NCI-H446 treated with DMSO at 0.1 percent for 48 hours (cell line): ENCODE measurements at places on chromosomes 6 and 20.
A peak's percentile ranks its signal among the peaks of the same experiment; 100 is the strongest.

DNA sequence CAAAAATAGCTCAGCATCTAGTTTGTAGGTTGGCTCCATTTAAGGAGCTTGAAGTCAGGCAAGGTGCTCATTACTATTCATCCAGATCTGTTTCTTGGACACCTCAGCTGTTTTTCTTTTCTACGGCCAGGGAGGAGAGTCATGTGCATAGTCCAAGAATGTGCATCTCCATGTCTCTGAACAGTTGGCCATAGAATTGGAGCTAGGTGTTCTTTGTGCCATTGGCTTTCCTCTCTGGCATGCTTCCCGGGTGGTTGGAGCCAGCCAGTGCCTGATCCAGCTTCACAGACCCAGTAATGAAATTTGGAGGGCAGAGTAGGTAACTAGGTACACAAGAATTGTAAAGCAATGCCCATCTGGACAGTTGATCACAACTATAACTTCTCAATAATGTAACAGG lies 21.6 kb downstream of the EYA4 start:
- DNase-seq: peak; percentile 73

DNA sequence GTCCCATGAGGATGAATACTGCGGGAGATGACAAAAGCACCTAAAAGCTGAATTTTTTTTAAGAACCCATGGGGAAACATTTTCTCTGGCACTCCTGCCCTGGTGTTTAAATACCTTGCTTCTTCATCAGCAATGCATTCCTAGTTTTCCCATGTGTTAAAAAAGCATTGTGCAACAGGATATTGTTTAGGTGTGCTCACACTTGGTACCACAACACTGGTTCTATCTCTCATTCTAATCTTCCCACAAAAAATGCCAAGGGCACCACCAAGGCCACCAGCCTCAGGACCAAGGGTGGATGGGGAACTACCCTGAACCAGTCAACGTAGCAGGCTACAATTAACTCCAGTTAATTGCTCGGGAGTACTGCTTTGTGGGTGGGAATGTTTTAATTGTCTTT lies 50.9 kb downstream of the ALDH5A1 start:
- DNase-seq: no peak

GRCh38 chr6:29831776-29832175 lies 4.2 kb downstream of the HLA-G start:
- DNase-seq: no peak

GRCh38 chr6:111329882-111330633 lies 153.0 kb downstream of the REV3L start:
- DNase-seq: no peak

GRCh38 chr6:132511210-132511830 lies 1.6 kb downstream of the STX7 start:
- DNase-seq: no peak

- no peak for DNase-seq
Observed at GRCh38 chr20:59747671-59748515, 143.6 kb downstream of the PHACTR3 start.

DNA sequence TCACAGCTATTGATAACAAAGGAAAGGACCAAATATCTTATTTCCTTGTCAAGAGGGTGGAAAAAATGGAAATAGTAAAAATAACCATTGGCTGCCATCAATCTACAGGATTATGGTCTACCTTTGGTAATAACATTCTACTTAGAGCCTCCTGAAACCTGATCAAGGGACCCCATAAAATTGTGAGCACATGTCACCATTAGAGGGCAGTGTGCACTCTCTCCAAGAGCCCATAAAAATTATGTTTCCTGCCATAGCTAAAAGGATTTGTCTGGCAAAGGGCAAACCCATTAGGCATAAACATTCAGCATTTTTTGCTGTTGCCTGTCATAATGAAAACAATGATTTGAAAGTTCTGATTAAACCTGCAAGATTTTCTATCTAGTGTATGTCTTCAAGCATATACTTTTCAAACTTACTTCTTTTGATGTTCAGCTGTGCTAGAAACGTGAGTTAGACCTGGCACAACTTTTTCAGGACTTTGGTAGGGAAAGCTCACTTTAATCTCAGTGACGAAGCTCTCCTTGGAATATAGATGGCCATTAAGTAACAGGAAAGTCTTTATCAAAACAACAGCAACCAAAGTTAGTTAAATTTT lies 120.7 kb upstream of the ZFP64 start:
- peak; percentile 35 for DNase-seq

DNA sequence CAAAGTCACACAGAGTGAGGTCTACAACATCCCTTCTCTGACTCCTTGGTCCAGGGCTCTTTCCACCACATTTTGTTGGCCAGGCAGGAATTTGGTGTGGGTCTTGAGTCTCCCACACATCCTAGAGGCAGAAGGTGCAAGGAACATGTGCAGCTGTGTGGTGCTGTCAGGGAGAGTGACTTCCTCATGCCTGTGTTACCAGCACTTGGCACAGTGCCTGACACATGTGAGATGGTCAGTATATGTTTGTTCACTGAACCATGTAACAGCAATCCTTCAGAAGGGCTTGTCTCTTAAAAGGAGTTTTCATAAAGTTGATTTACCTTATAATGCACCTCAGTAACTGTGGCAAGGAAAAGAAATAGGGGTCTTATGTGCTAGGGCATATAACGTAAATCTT lies 168.5 kb downstream of the CDC5L start:
- DNase-seq: no peak

DNA sequence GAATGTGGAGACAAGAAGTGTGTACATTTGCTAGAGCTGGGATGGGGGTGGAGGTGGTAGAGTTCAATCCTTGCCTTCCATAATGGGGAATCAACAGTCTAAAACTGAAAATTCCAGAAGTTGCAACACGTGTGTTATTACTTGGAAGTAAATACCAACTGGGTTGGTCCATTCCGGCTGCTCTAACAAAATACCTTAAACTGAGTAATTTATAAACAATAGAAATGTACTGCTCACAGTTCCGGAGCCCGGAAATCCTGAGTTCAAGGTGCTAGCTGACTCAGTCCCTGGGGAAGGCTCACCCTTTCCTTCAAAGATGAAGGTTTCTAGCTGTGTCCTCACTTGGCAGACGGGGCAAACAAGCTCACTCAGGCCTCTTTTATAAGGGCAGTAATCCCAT lies 59.0 kb downstream of the RIN2 start:
- DNase-seq: no peak

- DNase-seq: no peak
Observed at GRCh38 chr20:1163653-1164052, 21.1 kb downstream of the TMEM74B start.

GRCh38 chr6:119584088-119584487 lies 234.5 kb upstream of the MAN1A1 start:
- DNase-seq: no peak

DNA sequence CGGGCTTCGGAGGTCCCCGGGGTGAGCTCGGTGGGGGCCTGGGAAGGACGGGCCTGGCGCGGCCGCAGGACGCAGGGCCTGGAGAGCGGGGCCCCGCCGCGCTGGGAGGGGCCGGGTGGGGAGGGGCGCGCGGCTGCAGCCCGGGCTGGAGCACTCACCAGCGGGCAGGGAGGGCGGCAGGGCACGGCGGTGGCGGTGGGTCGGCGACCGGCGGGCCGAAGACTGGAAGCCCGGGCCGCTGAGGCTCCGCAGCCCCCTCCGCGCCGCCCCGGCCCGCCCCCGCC lies at the start of gene GATA5:
TSS of gene GATA5 (minus strand) at position 224 of the 284 bp plus-strand sequence. CDS start 474 bp downstream, outside the sequence.
- DNase-seq: no peak

DNA sequence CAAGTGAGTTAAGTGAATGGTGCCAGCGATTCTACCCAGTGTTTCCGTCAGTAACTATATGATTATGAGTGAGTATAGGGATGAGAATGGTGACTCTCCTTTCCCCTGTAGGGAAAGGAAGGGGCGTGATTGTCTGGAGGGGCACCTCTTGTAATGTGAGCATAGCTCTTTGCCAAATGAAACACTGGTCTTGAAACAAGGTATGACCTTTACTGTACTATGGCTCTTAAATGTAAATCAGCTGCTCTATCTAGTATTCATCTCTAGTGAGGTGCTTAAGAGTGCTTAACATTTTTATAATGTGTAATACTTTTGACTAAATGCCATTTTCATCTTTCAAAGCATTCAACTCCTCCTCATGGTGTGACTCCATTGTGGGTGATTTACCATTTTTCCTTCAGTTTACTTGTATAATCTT lies 11.0 kb downstream of the PANK2 start:
- no peak for DNase-seq

DNA sequence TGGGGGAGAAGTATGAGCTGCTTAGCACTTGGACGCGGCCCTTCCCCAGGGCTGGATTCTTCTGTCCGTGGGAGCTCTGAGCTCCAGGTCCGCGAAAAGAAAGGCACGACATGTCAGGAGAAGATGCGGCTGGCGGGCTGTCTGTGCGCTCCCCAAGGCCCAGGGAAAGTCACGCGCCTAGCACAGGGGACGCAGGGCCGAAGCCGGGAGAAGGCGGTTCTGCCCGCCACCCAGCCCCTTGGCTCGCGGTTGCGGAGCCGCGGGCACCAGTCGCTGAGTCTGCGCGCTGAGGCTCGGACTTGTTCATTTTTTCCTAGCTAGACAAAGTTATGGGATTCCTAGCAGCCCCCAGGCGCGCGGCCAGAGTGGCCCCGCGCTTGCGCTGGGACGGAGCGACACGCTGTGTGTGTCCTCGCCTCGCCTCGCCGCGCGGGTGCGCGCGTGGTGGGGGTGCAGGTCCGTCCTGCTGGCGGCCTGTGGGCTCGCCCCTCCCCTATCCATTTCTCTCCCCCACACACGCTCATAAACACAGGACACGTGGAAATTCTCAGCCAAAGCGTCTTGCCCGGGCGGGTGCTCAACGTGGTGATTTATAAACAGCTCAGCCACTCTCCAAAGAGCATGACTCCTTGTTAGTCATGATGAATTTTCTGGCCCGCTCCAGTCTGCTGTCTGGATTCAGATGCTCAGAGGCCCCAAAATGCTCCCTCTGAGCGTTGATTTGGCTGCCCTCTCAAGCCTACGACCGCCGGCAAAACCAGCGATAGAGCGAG lies 1.9 kb upstream of the POU3F2 start:
- no peak for DNase-seq

GRCh38 chr6:42049116-42049809 lies 1.1 kb upstream of the TAF8 start:
- DNase-seq: no peak

GRCh38 chr6:3751077-3751729 lies at the start of gene PXDC1:
PXDC1 (minus strand) TSS chr6:3751713; CDS start chr6:3751531, 182 bp downstream.
- no peak for DNase-seq

GRCh38 chr6:106830930-106831329 lies 143.6 kb downstream of the CD24 start:
- DNase-seq: no peak

- DNase-seq: no peak
Observed at GRCh38 chr6:125940247-125941041, 16.1 kb upstream of the HINT3 start.

GRCh38 chr20:1427457-1428054 lies 34.7 kb upstream of the FKBP1A start:
- no peak for DNase-seq

GRCh38 chr6:21824431-21825177 lies 231.1 kb downstream of the SOX4 start:
- no peak for DNase-seq

- no peak for DNase-seq
Observed at GRCh38 chr20:43900496-43900895, 14.2 kb upstream of the TOX2 start.

DNA sequence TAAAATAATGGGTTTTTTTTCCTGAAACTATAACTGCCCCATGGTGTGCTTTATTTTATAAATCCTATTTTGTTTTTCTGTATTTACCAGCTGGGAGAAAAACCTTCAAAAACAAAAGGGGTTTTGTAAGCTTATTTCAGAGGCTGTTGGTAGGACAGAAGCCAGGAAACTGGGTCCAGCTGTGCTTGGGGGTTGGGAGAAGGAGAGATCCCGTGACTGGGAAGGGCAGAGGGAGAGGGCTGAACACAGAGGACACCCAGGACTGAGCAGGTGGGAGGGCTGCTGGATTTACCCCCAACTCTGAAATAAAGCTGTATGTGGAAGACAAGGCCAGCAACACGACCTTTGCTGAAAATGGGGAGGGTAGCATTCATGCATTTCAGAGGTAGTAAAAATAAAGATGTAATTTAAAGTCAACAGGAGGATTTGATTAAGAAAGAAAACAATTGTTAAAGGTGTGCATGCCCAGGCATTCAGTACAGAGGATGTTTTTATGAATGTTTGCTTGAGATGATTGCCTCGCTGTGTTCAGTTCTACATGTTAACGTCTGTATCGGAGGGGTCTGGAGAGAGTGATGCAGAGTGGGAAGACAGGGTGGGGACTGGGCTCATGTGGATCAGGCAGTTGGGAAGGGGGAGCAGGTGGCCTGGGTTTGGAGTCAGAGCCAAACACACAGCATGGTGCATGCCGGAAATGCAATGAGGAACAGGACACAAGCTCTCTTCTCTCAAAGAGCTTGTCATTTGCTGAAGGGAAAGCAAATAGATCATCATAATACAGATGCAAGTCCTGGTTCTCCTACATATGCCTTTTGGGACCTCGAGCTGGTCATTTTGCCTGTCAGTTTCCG lies 21.4 kb downstream of the ARFGEF3 start:
- no peak for DNase-seq

DNA sequence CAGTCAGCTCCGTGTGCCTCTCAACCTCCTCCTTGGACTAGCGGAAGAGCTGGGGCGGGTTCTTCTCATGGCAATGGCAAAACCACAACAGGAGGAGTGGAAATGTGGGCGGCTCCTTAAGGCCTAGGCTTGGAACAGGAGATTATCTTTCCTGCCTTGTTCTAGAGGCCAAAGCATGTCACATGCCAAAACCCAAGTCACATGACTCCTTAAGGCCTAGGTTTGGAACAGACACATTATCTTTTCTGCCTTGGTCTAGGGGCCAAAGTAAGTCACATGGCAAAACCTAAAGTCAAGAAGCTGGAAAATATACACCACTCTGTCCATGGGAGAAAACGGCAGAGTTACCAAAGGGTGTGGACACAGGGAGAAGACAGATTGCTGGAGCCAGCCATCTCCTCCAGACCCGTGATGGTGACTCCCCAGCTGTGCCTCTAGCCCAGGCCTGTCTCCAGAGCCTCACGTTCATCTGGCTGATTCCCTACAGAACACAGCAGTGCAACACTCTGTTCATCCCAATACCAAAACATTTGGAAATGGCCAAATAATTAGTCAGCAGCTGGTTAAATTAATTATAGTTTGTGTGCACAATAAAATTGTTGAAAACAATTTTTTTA lies 34.2 kb downstream of the ANKRD60 start:
- no peak for DNase-seq
